ENCODE measurements at places on chromosomes 3 and 15.

GRCh38 chr3:21752749-21753347 is 1.8 kb upstream of the ZNF385D start:
- no peak for DNase-seq

DNA sequence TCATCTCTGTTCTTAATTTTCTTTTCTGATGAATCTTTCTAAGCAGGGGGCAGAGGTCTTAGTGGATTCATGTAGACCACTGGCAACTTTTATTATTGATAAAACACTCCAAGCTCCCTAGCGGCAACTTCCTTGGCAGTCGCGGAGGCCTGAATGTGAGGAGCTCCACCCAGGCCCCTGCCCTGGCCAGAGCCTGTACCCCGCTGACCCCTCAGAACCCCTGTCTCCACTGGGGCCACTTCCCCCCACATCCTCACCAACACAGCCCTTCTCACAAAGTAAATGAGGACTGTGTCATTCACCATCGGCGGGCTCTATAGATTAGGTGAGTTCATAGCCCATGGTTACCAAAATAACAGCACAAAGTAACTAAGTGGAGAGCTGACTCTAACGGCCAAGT is 111.6 kb downstream of the TPRA1 start:
- DNase-seq, result no peak

GRCh38 chr15:31024330-31024729 is 32.9 kb upstream of the MTMR10 start:
- DNase-seq, result no peak

DNA sequence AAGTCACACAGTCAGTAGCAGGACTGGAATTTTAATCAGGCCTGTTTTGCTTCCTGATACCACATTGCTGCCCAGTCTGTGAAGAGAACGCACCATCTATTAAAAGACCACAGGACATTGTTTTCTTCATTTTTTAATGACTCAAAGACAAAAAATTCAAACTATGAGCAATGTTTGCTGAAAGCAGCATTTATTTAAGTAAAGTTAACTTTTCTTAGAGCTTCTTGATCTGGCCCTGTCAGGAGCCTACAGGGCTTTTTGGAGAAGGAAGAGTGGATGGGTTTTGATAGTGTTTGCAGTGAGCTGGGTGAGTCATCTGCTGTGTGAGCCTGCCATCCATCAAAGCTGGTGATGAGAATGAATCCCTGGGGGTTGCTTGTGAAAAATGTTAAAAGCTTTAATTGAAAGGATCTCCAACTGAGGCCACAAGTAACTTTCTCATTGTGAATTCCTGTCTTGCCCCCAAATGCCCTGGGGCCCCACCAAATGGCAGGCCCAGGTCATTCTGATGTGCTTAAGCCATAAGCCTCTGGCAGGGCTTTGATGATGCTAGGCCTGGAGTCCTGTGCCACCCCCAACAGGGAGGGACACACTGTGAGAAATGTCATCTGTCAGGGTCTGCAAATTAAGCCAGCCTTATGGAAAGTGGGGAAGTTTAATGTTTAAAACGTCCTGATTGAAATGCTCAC is 136.2 kb upstream of the PFN2 start:
- no peak for DNase-seq

- DNase-seq, result no peak
Observed at GRCh38 chr3:31413515-31413914, 119.2 kb upstream of the STT3B start.

GRCh38 chr3:37899711-37900306 is 38.1 kb downstream of the CTDSPL start:
- DNase-seq, result no peak

- no peak for DNase-seq
Observed at GRCh38 chr3:132753946-132754345, 31.7 kb upstream of the NPHP3 start.

- no peak for DNase-seq
Observed at GRCh38 chr3:3101660-3102458, 8.3 kb downstream of the IL5RA start.

- no peak for DNase-seq
Observed at GRCh38 chr15:92801774-92802464, 98.2 kb upstream of the CHD2 start.

DNA sequence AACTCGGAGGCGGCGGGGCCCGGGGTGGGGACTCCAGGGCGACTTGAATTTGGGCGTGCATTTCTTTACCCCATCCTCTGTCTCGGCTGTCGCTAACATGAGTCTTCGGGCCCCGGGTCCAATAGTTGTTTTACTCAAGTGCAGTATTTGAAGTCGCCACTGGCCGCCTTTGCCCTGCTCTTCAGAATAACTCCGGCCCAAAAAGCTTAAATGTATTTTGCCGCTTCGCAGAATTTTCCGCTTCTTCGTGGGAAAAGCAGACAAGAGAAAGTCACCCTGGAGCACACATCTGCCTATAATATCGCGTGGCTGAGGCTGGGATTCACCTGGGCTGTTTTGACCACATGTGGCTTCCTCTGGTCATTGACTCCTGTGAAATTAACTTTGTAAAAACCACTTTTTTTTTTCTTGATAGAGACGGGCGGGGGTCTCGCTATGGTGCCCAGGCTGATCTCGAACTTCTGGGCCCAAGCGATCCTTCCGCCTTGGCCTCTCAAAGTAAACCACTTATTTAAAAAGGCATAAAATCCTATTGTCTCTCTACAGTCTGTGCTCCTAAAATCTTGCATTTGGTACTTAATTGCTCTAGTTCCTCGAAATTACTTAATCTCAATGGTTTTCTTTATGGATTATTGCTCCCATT is 676 bp downstream of the CNOT10 start:
- no peak for DNase-seq
